GM13976 (cell line): ENCODE measurements at places on chromosomes 1 and 21.

DNA sequence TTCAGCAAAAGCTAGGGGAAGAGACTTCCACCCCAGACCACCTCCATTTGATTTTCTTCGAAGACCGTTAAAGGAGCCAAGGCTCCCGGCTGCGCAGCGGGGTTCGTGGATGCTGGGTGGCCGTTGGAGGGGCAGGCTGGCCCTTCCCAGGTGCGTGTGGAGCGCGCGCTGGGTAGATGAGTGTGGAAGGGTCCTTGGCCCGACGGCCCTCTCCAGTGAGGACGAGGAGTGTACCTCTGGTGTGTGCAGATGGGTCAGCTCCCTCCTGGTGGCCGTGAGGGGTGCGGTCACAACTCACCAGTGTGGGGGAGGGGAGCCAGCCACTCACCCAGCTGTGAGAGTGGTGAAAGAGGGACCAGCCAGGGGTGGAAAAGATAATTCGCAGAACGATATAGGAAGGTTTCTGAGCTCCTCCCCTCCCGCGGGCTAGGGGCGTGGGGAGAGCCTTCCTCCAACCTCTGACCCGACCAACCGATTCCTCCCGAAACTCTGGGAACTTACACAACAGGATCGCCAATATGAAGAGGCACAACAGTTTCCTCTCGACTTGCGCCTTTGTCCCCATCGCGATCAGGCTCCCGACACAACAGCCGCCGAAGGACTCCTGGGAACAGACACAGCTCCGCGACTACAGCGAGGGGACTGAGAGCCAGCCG lies at the start of gene F11R:
TSS of gene F11R (minus strand) at position 644 of the 656 bp plus-strand sequence. CDS start at position 565, 79 bp downstream.
- peak; percentile 73 for DNase-seq

DNA sequence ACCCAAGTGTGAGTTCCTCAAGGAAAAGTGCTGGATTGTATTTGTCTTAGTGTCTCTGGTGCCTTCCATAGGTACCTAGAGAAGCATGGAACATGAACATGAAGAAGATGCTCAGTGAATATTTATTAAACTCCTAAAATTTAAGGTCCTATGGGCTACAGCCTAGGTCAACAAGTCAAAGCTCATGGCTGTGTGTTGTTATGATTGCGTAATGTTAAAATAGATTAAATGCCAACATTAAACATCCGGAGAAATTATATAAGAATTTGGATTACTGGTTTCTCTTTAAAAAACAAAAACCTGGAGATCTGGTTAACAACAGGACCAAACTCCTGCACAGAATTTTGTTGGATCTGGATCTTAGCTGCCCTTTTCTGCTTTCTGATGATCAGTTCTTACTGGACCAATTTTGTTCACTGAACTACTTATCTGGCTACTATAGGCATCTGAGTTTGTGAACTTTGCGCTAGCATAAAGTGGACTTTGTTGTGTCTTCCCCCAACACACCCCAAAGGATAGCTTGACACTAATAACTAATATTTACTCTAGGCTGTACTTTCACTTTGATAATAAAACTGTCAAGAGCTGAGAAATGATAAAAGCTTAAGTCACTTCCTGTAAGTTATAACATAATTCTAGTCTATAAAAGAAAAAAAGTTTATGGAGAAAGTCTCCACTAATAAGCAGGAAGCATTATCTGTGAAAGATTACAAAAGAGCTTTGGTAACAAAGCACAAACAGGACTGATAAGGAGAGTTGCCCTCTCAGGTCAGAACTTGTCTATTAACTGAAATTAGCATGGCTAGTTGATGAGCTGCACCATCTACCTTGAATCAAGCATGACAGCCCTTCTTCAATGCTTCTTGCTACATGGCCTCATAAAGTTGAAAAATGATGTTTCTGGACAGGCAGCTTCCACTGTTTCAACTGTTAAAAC lies 20.7 kb downstream of the F5 start:
- DNase-seq = no peak

GRCh38 chr1:15229707-15230131 lies 17.3 kb upstream of the FHAD1 start:
- no peak for DNase-seq

GRCh38 chr21:45855248-45855811 lies 126.2 kb upstream of the COL6A1 start:
- no peak for DNase-seq

GRCh38 chr1:97091679-97092078 lies 370.1 kb downstream of the PTBP2 start:
- no peak for DNase-seq

GRCh38 chr1:220950576-220950975 lies 71.3 kb downstream of the HLX start:
- DNase-seq = no peak

DNA sequence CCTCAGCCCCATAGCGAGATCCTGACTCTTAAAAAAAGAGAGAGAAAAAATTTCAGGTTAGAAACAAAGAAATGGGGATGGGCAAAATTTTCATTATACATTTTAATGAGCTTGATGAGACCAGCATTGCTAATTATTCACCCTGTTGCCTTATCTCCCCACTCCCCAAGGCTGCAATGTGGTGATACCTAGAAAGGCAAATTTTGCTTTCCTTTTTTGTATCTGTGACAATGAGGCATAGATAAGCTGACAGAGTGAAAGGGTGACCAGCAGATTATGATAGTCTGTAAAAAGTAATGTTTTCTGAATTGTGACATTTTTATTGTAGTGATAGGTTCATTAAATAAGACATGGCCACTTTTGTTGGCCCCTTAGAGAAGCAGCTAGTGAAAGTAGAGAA lies 12.9 kb downstream of the SRRM1 start:
- no peak for DNase-seq

- no peak for DNase-seq
These were observed 14.9 kb downstream of the KLHDC7A start for GRCh38 chr1:18495635-18496034.

- no peak for DNase-seq
These were observed 25.9 kb upstream of the RCAN1 start for GRCh38 chr21:34640858-34641257.

DNA sequence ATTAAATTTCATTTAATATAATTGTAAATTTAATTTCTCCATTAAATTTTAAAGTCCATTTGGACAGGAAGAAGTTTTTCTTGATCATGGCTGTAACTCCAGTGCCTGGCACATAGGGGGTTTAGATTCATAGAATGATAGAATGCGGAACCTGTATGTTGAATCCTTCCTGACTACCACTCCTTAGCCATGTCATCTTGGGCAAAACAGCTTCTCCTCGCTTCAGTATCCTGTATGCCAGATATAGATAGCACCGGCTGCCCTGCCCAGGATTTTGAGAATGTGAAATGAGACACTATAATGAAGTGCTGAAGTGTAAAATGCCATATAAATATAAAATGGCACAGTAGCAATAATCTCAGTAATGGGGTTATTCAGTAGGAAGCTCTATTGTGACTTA lies 6.4 kb downstream of the DYRK1A start:
- no peak for DNase-seq

- DNase-seq = no peak
These were observed 114.1 kb downstream of the TNR start for GRCh38 chr1:175629318-175629694.

DNA sequence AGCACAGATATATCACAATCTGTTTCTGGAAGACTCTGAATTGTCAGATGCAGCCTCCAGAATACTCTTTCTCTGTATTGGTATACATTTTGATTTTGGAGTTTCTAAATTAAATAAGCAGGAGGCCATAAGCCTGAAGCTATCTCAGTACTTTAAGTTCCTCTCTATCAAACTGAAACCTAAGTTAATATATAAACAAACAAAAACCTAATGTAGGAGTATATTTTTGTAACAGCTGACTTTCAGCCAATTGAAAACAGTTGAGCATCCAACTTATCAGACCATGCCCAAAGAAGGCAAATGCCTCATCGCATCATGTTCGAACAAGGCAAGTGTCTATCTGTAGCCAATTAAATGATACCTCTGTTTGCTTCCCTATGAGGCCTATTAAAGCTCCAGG lies 1054.4 kb downstream of the AMY1C start:
- DNase-seq = no peak

- no peak for DNase-seq
These were observed at the start of gene FAM177B for GRCh38 chr1:222736972-222737371. Gene FAM177B (plus strand): TSS chr1:222737202. CDS start chr1:222746546, 9,344 bp downstream.

GRCh38 chr1:118049981-118050380 lies 120.4 kb downstream of the WDR3 start:
- DNase-seq = no peak

- DNase-seq = no peak
These were observed 33.0 kb upstream of the SH2D1B start for GRCh38 chr1:162444903-162445302.

- DNase-seq = no peak
These were observed 60.5 kb upstream of the IGSF21 start for GRCh38 chr1:18047122-18047521.

GRCh38 chr1:67256291-67257172 lies 51.1 kb upstream of the IL12RB2 start:
- no peak for DNase-seq
